DMS 273 treated with DMSO at 0.1 percent for 48 hours (cell line): ENCODE measurements at places on chromosomes 1 and 21.

- DNase-seq, result no peak
Observed at GRCh38 chr21:27300770-27301169, 333.9 kb upstream of the ADAMTS5 start.

DNA sequence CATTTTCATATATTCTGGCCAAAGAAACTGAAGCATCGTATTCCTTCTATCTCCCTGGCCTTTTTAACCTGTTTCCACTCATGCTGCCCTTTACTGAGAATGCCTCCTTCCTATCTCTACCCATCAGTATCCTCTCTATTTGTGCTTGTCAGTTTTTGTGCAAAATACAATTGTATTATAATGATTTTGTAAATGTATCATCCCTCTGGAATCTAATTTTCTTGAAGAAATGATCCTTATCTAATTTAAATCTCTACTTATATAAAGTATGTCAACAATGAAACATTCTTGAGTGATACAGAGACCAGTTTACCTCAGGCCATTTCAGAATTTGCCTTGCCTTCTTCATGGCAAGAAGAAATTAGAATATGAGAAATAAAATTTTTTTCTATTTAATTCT lies 59.0 kb upstream of the TEKT2 start:
- no peak for DNase-seq

- DNase-seq, result no peak
Observed at GRCh38 chr1:28895896-28896608, 18.3 kb upstream of the EPB41 start.

GRCh38 chr1:109499661-109500536 lies 6.0 kb downstream of the CYB561D1 start:
- peak; percentile 9 for DNase-seq

DNA sequence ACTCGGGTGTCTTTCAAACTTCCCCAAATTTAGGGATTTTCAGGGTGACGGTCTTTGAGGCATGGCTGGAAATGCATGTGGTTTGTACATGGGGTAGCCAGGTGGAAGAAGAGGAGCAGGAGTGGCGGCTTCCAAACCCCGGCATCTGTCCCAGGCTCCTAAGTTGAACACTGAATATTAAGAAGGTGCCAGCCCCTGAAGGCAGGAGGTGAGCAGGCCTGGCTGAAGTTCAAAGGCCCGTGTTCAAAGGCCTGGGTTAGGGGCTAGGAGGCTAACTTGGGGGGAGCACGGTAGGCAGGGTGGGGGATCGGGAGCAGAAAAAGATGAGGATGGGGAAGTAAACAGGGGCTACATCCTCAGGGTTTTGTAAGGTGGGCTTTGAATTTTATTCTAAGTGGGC lies 42.8 kb downstream of the ELK4 start:
- DNase-seq, result no peak

DNA sequence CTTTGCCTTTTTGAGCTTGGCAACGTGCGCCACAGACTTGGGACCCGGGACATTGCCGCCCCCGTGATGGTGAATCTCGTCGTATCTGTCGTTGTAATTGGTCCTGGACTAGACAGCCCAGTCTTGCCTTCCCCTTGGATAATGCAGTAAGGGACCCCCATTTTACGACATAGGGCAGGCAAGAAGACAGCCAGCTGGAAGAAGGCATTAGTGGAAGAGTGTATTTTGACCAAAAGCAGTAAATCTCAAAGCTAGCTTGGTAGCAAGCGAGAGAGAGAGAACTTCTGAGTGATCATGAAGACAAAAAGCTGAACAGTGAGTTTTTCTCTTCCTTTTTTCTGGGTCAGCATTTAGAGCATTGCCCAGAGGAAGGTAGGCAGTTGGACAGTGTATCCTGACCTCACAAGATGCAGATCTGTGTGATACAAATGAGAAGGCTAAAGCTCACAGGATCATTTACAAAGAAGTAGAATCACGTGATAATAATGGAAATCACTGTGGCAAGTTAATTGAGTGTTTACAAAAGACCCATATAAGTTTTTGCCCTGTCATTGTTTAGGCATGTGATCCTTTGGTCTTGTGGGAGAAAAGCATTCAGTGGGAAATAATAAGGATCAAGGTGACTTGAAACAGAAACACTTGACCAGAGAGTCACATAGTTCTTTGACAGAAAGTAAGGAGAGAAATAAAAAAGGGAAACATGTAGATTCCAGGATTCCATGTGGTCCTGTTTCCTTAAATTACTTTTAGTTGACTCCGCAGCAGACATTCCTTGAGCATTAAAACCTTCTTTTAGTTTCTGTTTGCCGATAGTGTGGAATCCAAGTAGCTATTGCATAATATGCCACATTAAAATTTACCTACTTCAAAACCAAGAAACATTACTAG lies 66.3 kb downstream of the CNST start:
- DNase-seq, result no peak

GRCh38 chr1:223233019-223233409 lies 90.0 kb upstream of the TLR5 start:
- no peak for DNase-seq

- no peak for DNase-seq
Observed at GRCh38 chr21:37339552-37339939, 27.0 kb upstream of the DYRK1A start.

GRCh38 chr1:210536254-210536961 lies 207.7 kb downstream of the HHAT start:
- DNase-seq, result peak; percentile 83

DNA sequence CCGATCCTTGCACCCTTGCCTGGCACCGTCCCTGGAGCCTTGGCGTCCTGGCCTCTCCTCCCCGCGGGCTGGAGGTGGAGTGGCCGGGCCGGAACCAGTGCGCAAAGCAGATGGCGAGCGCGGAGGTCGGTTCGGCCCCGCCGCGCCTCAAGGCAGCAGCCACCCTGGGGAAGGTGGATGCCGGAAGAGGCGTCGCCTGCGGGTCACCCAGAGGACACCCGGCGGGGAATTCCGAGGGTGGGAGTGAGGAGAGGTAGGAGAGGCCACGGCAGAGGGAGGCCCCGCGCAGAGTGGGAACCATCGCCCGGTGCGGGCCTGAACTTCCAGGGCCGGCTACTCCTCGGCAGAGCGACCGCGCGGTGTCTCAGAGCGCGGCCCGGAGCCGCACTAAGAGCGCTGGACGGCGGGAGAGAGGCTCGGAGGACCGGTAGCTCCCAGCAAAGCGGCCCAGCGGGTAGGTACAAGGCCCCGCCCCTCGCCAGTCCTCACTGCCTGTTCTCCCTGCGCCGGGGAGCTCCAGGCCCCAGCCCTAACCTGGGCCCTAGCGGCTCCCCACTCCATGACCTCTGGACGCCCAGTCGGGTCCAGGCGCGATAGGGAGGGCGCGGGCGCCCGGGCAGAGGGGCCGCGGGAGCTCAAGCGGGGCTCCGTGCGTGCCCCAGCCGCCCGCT lies at the start of gene RNF207:
RNF207 (plus strand) TSS at position 271 of the 671 bp plus-strand sequence. CDS start 417 bp downstream, outside the sequence.
- peak; percentile 36 for DNase-seq

DNA sequence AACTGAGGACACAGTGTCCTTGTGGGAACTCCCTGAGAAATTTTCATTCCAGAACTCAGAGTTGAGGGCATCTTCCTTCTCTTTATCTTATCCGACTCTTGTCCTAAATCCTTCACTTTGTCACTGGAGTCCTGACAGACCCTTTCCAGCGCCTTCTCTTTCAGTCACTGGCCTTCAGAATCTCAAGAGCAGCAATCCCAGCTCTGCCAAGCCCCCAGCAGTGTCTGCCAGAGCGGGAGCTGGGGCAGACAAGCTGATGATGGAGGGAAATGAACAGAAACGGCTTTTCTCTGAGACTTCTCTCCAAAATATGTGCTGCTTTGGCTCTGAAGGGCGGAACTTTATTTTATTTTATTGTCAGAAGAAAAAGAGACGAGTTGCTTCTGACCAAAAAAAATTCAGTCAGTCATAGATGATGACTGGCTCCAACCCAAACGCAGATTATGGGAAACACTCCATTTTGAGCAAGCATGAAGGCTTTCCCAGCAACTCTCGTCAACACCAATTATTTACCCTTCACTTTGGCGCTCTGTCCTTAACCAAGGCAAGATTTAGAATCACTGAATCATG lies 32.2 kb downstream of the MIS18A start:
- DNase-seq, result no peak

GRCh38 chr1:42152119-42152518 lies 1.1 kb upstream of the GUCA2B start:
- no peak for DNase-seq

DNA sequence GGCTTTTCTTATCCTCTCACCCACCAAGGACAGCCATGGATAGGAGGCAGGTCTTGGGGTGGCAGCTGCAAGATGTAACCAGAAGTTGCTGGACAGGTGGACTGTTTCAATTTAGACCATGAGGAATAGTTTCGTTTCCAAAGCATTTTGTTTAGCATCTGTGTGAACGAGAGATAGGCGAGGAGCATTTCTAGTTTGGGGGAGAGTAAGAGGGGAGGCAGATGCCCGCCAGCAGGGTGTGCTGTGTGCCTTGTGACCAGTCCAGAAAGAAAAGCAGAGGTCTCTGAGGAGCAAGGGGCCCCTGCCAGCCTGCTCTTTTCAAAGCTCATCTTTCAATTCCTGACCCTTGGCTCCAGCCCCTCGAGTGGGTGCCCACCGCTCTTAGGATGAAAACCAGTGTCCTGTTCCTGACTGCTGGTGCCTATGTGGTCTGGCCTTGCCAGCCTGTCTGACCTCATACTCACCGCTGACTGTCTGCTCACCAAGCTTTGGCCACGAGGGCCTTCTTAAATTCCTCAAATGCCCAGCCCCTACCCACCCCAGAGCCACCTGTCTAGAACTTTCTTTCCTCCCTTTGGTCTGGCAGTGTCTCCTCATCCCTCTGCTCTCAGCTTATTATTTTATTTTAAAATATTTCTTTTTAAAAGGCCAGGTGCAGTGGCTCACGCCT lies 8.5 kb downstream of the SERINC2 start:
- no peak for DNase-seq

- no peak for DNase-seq
Observed at GRCh38 chr21:46322351-46323226, 1.1 kb downstream of the C21orf58 start.

GRCh38 chr1:23169727-23170335 lies 1.2 kb upstream of the LUZP1 start:
- DNase-seq, result peak; percentile 90

DNA sequence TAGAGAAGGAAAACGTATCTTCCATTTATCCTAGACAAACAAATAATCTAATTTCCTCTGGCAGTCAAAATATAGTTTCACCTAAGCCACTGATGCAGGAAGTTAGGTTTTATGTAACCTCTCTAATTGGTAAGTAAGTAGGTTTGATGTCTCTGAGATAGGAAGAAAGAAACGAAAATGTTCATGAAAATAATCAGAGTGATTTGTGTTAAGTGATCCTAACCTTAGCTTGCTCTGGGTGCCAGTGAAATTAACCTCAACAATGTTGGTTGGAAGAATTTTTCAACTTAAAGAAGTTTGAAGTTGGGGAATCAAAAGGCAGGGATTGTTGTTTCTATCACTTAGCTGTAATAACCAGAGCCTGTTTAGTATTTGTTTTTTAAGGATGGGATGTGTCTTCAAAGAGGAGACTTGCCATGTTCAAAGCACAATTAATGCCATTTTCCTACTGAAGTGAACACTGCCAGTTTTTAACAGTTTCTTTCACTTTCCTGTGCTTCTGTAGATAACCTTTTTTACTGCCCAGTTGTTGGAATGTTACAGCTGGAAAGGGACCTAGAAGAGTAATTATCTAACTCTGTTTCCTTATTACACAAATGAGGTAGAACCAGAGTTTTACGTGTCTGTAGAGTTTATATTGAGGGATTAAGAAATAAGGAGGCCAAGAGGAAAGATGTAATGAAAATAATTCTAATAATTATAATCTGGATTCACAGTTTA lies 18.4 kb downstream of the HIPK1 start:
- DNase-seq, result no peak

DNA sequence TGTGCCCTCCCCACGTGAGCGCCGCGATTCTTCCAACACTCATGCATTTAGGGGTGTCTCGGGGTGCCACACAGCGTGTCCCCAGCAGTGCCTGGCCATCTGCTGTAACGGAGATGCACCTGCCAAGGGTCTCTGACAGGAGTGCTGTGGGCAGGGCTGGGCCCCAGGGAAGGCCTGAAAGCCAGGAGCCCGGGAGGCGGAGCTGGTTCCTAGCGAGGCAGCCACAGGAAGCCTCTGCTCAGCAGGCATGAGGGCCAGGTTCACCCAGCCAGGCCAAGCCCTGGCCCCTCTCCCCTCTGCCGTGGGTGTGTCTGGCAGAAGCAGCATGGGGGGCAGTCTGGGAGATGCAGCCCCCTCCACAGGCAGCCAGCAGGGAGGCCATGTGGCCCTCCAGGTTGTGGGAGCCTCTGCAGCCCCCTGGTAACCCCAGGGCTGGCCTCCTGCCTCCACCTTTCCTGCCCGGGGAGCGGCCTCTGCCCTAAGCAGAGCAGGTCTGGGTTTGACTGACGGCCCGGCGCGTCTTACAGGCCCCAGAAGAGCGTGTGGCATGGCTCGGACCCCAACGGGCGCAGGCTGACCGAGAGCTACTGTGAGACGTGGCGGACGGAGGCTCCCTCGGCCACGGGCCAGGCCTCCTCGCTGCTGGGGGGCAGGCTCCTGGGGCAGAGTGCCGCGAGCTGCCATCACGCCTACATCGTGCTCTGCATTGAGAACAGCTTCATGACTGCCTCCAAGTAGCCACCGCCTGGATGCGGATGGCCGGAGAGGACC lies 30.4 kb downstream of the SLC19A1 start:
- no peak for DNase-seq

DNA sequence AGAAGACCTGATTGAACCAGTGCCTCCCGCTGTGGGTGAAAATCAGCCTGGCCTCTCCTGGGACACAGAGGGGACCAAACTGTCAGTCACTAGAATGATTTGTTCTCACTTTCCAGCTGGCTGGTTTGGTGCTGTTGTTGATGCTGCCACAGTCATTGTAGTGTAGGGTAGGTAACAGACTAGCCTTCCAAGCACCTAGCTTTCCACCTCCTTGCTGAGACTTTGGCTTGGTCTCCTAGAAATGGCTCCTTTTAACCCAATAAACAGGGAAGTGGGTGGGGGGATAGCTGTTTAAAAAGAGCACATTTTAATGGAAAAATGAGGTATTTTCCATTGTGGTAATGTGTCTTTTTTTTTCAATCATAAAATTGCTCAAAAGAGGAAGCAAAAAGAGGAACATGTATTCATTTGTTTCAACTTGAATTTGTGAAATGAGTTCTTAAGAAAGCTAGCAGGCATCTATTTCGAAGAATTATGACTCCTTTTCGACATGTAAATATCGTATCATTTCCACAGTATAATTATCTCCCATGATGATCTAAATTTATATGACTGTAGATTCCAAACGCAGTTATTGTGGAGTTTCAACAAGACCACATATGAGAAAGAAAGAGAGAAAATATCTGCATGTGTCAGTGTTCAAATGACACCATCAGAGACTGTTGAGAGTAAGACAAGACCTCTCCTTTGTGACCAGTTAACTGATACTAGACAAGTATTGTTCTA lies 190.1 kb downstream of the HLX start:
- DNase-seq, result no peak

GRCh38 chr1:232421143-232421796 lies 208.7 kb downstream of the SIPA1L2 start:
- no peak for DNase-seq

DNA sequence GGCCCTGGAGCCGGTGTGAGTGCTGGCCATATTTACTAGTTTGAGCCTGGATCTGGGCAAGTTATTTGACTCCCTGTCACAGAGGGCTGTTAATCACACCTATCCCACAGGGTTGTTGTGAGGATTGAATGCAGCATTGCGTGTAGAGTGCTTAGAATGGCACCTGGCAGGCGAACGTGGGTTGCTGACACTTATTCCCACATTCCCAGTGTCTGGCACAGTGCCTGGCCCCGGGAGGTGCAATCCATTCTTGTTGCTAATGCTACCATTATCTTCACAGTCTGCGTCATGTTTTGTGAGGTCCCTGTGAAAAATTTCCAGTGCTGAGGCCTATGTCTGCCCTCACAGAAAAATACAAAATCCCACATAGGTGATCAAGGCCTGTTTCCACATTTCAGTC lies 66.1 kb downstream of the CD2 start:
- DNase-seq, result no peak

GRCh38 chr1:37878071-37878470 lies 18.7 kb upstream of the MTF1 start:
- no peak for DNase-seq
